NCI-H345 (cell line): ENCODE measurements at places on chromosomes 6 and 20.

DNA sequence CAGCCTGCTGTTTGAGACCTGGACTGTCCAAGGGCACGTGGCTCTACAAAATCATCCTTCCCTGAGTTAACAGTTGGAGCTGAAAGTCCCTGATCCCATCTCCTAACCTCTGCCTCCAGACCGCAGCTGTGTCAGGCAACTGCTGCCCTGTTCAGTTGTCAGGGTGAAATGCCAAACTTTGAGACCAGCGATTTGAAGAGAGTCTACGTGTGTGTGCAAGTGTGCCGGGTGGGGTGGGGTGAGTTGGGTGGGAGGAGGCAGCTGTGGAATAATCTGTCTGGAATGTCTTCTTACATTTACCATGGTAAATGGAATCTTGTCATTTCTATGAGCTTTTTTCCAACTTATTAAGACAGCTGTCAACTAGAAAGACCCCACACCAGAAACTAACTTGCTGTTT, 81.0 kb upstream of the FAM8A1 start:
- DNase-seq = no peak

GRCh38 chr6:113143206-113143605, 713.9 kb upstream of the MARCKS start:
- DNase-seq = no peak

DNA sequence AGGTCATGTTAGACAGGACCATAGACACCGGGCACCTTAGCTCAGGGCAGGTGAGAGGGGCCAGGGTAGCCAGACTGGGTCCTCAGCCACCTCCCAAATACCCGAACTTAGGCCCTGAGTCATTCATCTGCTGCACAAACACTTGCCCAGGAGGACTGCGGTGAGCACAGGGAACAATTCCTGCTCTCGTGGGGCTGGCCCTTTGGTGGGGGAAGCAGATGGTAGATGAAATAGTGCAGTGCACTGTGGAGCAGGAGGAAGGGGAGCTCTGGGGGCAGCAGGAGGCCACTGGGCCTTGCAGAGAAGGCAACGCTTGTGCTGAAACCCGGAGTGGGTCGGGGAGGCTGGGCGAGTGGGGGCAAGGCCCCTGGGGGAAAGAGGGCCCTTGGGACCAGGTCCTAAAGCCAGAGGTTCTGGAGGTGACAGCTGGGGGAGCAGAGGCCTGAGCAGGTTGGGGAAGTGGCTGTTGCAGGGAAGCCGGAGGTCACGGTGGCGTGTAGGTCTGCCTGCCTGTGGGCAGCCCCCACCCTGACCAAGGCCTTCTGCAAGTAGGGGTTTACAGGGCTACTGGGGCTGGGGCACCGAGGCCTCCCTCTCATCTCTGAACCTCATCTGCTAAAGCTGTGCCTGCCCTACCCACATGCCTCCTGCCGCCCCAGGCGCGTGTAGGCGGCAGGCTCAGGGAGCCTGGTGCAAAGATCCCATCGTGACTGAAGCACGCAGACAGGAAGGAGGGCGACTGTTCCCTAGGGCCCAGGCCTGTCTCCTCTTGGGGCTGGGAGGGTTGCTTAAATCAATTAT, 4.7 kb upstream of the NPBWR2 start:
- DNase-seq = no peak

GRCh38 chr6:165417278-165417865, 108.0 kb upstream of the C6orf118 start:
- no peak for DNase-seq

GRCh38 chr6:111105578-111105977, 18.3 kb downstream of the SLC16A10 start:
- DNase-seq = peak; percentile 61

DNA sequence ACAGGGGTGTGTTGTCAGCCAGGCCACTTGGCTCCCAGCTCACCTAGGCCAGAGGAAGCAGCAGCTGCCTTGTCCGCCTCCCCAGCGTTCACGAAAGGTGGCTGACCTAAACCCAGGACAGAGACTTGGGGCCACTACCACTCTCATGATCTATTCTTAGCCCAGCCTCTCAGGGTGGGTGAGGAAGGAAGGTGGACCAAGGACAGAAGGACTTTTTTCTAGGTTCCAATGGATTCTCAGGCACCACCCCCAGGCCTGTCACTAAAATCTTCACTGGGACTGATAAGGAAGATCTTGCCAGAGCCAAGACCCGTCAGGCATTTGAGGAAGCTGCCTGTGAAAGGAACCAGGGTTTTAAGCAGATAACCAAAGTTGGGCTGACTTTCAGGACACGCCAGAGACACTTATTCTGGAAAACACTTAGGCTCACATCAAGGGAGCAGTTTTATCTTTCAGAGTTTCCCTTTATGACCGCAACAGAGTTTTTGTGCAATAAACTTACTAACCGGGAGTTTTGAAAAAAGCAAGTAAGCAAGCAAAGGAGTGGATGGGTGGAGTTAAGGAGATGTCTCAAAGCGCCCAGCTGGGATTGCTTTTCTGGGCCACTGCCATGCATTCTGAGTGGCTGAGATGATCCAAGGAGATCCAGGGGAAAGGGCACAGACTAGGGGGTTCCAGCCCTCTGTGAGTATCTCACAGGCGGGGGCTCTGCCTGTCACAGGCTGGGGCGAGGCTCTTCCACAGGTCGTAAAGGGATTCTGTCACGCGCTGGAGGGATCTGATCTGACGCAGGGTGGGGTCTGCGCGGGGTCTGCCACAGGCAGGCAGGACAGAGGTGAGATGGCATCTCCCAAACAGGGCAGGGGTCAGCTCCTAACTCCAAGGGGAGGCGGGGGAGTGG, 989 bp downstream of the FITM2 start:
- no peak for DNase-seq

DNA sequence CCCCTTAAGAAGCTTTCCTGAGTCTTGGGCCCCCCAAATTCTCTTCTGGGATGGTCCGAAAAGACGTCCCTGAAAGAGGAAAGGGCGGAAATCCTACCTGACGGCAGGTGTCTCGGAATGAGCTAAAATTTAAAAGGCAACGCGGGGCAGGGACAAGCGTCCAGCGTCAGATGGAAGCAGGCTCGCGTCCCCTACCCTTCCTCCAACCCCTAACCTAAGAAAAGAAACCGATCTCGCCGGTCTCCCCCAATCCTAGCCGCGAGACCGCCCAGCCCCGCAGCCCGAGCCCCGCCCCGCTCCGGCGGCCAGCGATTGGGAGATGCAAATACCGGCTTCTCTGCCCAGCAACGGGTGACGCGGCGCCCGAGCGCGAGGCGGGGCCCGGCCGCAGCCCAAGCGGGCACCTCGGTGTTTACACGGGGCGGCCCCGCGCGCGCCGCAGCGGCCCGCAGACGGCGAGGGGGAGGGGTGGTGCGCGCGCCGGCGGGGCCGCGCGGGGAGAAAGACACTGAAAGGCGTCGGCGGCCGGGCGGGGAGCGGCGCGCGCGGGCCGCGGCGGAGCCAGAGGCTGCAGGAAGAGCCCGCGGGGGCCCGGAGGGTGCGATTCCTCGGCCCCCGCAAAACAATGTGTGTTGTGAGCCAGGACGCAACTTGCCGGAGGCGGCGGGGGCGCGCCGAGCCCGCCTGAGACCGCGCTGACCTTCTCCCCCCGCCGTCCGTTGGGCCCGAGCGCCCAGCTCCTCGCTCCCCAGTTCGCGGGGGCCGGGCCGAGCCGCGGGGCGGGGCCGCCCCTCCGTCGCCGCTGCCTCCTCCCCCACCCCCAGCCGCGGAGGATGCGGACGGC, at the start of gene SOX12:
Gene SOX12, plus strand, starts transcription at position 508 of the 844 bp plus-strand sequence. CDS start 373 bp downstream, outside the sequence.
- DNase-seq = peak; percentile 99

DNA sequence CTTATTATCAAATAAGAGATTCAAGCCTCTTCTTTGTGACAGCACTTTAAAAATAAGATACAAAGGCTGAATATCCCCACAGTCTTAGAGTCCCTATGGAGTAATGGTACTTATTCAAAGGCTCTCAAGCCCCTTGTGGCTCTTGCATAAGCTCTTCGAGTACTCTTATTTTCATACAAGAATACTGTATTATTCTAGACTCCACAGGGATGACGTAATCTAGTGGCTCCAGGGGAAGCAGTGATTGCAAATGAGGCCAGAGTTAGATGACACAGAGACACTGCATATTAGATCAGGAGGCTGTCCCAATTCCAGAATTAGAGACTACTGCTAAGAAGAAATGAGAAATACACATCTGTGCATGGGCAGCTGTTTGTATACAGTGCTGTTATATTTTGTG, 1195.9 kb upstream of the MAP3K7 start:
- no peak for DNase-seq
